Stomach (tissue), 19 donors: ENCODE measurements at places on chromosomes 16 and 17. TPM values are rescaled to one million over a fixed set of nuclear protein-coding genes. Genes with fewer than 3 reads are reported as not detected.
A peak's percentile ranks its signal among the peaks of the same experiment; 100 is the strongest.

The SERPINF2 gene
- total RNA-seq, result 0.87 TPM

The CCT6B gene
- 0.45 TPM for total RNA-seq

The ZNF750 gene
- not detected for total RNA-seq

The TBC1D28 gene
- not detected for total RNA-seq

The OR2C1 gene
- total RNA-seq, result not detected

The SBK1 gene
- total RNA-seq, result 2.0 TPM

The ITGAD gene
- total RNA-seq, result 0.37 TPM

DNA sequence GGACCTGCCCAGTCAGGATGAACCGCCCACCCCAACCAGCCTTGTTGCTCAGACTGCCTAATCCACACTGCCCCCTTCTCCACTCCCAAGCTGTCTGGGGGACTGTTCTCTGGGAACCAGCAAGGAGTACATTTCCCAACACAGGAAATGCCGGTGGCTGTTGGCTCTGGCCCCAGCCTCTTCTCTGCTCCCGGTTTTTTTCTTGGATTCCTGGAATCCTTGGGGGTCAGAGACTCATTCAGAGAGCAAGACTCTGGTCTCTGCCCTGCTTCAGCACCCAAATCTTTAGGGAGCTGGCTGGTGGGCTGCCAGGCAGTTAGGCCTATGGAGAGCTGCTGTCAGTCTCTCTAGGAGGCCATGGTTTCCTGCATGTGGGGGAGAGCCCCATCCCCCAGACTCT, 10.8 kb upstream of the MTMR4 start:
- DNase-seq, result peak; percentile 62

- no peak for DNase-seq
These were observed 230.6 kb downstream of the C16orf95 start for GRCh38 chr16:87086575-87086974.

- no peak for DNase-seq
These were observed 22.2 kb downstream of the CACNA1G start for GRCh38 chr17:50582741-50583140.

DNA sequence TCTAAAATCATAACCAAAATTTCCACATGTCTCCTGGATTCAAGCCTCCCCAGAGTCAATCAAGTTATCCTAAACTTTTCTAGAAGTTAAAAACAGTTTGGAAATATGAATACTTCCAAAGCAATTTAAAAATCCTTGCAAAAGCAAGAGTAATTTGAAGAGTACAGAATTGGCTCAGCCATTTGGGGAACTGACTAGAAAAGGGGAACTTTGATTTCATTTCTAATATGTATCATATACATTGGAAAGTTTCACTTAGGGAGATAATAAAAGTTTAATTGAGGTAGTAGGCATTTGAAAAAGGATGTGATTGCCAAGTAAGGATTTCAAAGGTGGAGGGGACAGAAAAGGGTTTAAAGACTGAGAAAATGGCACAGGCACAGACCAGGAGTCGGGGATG, 9.0 kb upstream of the SLFN12L start:
- DNase-seq, result no peak

DNA sequence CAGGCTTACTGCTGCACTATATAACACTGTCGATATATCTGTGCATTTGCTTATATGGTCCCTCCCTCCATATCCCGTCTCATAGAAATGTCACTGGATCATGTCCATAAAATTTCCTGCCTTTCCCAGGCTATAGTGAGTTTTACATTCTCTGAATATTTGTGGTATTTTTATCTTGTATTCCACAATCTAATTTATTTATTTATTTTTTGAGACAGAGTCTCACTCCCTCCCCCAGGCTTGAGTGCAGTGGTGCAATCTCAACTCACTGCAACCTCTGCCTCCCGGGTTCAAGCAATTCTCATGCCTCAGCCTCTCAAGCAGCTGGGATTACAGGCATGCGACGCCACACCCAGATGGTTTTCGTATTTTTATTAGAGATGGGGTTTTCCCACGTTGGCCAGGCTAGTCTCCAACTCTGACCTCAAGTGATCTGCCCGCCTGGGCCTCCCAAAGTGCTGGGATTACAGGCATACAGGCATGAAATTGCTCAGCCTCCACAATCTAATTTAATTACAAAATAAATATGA, 12.9 kb downstream of the TRIM37 start:
- DNase-seq, result peak; percentile 66

DNA sequence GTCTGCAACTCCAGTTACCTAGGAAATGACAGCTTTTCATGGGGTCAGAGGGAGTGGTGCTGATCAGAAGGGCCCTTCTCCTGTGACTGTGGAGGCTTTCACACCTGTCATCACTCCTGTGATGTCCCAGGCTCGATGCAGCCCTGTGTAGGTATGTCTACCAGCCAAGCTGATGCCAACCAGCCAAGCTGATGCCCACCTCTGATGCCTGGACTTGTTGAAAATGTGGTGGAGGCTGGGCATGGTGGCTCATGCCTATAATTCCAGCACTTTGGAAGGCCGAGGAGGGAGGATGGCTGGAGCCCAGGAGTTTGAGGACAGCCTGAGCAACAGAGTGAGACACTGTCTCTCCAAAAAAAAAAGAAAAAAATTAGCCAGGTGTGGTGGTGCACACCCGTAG, 33.7 kb upstream of the RGS9 start:
- no peak for DNase-seq

DNA sequence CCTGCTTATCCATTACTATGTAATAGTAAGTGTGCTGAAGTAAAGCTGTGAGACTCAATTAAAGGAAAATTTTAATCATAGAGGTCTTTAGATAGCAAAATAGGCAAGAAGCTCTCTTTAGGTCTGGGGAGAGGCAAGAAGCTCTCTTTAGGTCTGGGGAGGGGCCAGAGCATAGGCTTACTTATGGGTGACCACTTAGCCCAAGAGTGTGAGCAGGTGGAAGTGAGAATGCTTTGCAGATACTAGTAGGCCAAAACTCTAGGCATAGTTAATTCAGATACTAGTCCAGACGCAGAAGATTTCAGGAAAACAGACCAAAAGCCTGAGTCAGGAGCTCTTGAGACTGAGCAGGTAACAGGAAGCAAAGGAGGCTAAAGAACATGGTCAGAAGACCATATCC, 49.6 kb downstream of the GLG1 start:
- no peak for DNase-seq
